AG08396 (cell line): ENCODE measurements at places on chromosomes 11 and 22.

DNA sequence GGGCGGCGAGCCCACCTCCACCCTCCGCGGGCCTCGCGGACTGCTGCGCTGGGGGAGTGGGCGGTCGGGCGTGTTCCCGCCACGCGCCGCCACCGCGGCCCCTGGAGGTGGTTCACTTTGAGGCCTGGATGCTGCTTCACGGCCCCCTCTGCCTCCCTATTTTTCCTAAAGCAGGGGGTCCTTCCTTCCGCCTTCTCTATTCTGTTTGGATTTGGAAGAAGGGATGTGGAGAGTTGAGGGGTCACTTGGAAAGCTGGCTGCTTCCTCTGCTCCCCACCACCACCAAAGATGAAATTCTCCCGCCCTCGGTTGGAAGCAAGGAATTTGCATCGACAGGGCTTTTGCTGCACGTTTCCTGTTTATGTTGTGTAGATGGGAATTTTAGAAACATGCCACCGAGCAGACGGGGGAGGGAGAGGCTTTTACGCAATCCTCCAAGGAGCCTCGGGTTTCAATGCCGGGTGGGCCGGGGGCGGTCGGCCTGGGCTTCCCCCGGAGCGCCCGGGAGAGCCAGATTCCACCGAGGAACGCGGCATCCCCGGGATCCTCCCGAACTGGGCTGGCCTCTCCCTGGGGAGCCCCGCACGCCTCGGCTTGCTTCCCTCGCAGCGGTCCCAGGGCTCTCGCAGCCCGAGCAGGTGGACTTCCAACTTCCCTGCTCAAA, 403 bp upstream of the SBF2 start:
- DNase-seq = peak; percentile 68

DNA sequence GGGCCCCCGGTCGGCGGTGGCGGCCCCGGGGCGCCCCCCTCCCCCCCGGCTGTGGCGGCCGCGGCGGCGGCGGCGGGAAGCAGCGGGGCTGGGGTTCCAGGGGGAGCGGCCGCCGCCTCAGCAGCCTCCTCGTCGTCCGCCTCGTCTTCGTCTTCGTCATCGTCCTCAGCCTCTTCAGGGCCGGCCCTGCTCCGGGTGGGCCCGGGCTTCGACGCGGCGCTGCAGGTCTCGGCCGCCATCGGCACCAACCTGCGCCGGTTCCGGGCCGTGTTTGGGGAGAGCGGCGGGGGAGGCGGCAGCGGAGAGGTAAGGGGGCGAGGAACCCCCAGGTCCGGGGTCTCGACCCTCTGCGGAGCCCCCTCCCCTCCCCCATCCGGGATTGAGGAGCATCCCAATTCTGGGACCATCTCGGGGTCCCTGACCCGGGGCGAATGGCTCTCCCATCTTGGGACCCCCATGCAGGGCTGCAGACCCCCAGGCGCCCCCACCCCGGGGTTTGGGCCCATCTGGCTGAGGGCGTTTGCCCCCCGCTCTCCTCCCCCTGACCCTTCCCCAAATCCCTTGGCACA, 431 bp downstream of the KMT2A start:
- no peak for DNase-seq

DNA sequence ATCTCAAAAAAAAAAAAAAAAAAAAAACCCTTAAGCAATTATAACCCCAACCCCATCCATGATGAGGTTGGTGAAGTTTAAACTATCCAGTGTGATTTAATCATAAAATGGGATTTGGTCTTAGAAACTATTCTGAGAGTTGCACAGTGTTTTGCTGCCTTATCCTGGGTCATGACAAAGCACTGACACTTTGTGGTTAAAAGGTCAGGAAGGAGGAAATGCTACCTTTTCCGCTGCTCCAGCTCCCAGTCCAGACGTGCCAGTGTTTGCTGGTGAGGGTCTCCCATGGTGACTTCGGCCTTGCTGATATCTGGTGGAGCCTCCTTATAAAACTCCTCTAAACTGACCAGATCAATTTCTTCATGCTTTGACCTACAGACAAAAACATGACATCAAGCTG, 14.5 kb downstream of the THOC5 start:
- no peak for DNase-seq

- DNase-seq = peak; percentile 28
These were observed 34.4 kb upstream of the CALCB start for GRCh38 chr11:15038963-15039362.

DNA sequence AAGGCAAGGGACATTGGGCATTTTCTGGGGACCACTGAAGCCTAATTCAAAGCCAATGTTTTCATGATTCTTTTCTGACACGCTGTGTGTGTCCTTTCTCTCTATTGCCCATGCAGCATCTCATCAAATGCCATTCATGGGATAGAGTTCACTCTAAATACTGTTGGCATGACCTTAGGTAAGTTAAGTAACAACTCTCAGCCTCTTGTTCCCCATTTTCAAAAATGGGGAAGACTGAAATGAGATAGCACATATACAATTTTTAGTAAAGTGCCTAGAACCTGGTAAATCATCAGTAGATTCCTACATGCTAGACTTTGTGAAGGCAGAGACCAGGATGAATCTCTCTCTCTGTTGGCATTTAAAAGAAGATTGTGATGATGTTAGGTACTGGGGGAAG, 12.7 kb upstream of the OR52K2 start:
- no peak for DNase-seq

DNA sequence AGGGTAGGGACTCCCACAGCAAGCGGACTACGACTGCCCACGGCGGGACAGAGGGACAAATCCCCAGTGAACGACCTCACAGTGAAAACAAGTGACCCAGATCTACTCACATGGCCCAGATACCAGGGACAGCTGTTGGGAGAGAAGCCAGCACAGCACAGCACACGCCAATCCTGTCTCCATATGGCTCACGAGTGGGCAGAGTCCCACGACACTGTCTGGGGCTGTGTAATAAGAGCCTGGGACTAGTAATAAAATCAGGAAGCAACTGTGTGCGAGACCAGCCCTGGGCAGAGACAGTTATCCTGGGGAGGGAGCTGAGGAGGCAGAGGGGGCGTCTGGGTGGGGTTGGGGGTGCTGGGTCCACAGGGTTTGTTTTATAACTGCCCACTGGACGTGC, 385.0 kb downstream of the CTTN start:
- DNase-seq = no peak

DNA sequence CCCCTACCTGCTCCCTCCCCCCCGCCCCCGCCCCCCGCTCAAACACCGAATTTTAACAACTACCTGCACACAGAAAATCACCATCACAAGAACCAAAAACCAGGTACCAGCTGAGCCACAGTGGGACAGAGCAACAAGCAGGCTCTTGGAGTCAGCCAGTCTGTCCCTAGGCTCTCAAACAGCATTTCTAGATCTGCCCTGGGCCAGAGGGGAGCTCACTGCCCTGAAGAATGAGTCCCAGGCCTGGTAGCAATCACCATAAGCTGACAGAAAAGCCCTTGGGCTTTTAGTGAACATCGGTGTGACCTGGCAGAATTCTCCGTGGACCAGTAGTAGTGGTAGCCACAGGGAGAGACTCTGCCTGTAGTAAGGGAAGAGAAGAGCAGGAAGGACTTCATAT, 58.3 kb downstream of the C11orf87 start:
- no peak for DNase-seq

DNA sequence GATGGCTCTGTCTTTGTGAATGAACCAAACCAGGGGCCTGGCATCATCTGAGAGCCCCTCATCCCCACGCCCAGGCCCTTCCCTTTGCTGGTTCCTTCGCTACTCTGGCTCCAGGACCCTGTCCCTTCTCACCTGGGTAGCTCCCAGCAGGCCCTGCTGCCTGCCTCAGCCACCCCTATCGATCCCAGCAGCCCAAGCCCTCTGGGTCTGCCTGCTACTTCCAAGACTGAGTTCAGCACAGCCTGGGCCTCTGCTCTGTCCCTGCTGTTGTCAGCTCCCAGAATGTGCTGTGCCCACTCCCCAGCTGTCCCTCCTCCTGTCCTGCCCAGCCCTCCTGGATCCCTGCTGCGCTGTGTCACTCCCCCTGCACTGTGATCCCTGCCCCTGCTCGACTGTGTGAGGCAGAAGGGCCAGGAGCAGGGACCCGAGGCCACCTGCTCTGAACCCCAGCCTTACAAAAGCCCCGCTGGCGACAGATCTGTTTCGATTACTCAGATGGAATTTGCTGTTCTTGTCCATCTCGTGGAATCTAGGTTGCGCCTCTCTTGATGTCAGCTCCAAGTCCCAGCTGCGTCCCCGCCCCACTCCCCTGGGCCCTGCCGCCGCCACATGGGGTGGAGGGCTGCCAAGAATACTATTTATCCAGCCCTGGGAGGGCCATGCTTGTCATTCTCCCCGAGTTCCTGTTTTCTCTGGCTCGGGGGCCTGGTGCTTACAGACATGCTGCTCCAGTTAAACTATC, 13.0 kb downstream of the MRPL21 start:
- peak; percentile 89 for DNase-seq

- no peak for DNase-seq
These were observed 242.2 kb downstream of the DCDC1 start for GRCh38 chr11:31127290-31127689.

DNA sequence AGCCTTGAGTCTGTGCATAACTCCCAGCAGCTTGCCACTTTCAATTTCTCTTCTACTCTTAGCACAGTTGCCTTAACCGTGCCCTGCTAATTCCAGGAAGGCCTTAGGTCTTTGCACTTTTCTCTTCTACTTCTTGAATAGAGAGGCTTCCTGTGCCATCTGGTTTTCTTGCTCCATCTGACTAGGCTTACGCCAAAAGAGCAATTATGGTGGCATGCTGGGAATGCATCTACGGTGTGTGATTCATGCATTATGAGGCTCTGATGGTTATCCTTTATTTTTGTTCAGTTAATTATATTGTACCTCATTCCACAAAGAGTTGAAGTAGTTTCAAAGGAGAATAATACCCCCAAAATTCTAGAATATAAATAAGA, 29.4 kb downstream of the SIK2 start:
- DNase-seq = peak; percentile 55

DNA sequence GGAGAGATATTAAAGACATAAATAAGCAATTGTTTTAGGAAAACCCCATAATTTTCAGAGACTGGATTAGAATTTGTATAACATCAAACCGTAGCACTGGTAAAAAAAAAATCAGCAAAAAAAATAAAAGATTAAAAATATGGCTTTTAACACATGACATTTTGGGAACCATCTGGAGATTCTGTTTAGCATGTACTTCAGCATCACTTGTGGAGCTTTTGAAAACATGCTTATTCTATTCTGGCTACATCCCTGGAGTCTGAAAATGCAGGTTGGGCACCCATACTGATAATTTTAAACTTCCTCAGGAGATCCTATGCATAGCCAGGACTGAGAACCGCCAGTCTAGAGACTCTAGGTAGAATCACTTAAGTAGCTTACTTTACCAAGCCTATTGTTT, 1190.9 kb downstream of the LRRC4C start:
- DNase-seq = no peak

DNA sequence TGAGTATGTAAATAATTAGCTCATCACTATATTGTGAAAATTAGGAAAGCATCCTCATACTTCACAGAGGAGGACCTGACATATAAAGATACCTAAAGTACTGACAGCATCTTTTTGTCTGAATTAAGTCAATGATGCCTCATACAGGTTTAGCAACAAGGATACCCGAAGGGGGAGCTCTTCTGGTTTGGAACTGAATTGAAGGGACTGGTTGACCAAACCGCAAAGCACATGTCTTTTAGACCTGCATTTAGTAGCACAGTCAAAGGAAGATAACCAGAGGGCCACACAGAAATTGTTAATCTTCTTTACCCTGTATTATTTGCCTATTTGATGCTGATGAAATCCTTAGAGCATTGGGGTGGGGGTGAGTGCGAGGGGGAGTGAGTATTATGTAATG, 12.9 kb upstream of the WT1 start:
- no peak for DNase-seq

- DNase-seq = peak; percentile 33
These were observed 57.2 kb upstream of the ARHGAP32 start for GRCh38 chr11:129249351-129249750.

DNA sequence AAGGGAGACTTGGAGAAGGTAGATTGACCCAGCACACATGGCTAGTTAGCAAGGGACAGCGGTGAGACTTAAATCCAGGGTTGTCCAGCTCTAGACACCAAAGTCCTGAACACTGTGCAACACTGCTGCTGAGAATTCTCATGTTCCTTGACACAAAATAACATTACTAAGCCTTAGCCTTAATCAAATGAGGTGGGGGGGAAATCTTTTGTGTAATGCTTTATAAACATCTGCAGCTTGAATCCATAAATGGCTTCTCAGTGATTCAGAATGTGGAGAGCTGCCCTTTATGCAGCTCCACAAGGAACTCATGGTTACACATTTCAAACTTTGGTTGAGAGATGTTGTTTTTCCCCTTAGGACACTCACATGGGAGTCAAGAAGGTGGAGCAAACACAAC, 80.0 kb downstream of the CD44 start:
- DNase-seq = no peak

DNA sequence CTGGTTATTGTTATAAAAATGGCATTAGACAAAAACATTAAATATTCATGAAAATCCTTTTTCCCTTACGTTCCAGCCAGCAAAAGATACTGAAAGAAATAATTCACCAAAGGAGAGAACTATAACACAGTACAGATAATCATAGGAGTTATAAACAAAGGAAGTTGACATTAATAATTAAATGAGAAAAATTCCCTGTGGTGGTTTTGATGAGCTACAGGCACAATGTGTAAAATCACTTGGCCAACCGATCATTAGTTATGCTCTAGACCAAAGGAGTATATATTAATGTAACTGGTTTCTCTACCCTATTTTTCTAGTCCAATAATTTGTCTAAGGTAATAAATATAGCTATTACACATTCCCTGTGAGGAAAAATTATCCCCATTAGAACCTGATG, 534.7 kb downstream of the CNTN5 start:
- DNase-seq = no peak

GRCh38 chr11:14703731-14704130, 60.1 kb downstream of the PDE3B start:
- no peak for DNase-seq

DNA sequence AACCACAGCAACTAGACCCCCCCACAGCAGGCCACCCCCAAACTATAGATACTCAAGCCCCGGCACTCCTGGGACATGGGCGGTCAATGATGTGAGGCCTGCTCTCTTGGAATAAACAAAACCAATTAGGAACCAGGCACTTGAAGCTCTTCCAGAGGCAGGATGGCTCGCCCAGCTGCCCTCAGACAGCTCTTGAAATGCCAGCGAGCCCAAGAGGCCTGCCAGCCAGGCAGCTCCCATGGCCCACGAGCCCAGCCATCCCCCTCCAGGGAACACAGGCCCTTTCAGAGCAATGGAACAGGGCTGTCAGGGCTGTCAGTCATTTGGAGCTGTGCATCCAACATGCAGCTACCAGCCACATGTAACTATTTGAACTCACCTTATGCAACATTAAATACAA, 34.0 kb upstream of the TFIP11 start:
- DNase-seq = no peak

GRCh38 chr11:18171377-18172000, 1.1 kb upstream of the MRGPRX4 start:
- peak; percentile 39 for DNase-seq
